ENCODE measurements at places on chromosomes 4 and X.

DNA sequence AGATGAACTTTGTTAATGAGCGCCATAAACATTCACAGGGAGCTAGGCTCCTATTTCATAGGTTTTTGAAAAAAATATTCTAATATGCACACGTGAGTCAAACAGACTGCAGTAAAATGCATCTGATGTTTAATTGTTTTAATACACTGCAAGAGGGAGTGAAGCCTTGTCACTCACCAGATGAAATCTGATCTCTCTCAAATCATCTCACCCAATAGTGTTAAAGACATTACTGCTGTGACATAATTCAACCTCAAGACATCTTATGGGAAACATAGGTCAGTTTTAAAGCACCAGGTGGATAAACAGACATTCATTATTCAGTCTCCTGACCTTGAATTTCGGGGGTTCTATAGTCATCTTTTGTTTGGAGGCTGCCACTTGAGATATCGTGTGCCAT is 148.3 kb downstream of the MAML3 start:
- peak; percentile 65 for DNase-seq

GRCh38 chrX:72685018-72685417 is 29.1 kb downstream of the PHKA1 start:
- DNase-seq, result no peak

- DNase-seq, result no peak
Observed at GRCh38 chr4:69753686-69754085, 6.7 kb downstream of the SULT1B1 start.

DNA sequence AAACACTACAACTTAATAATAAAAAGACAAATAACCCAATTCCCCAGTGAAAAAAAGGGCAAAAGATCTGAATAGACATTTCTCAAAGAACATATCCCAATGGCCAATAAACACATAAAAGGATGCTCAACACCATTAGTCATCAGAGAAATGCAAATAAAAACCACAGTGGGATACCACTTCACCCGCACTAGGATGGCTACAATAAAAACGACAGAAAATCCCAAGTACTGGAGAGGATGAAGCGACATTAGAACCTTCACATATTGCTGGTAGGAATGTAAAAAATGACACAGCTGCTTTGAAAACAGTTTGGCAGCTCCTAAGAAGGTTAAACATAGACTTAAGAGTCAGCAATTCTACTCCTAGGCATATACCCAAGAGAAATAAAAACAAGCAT is 140.6 kb upstream of the ARX start:
- DNase-seq, result no peak

DNA sequence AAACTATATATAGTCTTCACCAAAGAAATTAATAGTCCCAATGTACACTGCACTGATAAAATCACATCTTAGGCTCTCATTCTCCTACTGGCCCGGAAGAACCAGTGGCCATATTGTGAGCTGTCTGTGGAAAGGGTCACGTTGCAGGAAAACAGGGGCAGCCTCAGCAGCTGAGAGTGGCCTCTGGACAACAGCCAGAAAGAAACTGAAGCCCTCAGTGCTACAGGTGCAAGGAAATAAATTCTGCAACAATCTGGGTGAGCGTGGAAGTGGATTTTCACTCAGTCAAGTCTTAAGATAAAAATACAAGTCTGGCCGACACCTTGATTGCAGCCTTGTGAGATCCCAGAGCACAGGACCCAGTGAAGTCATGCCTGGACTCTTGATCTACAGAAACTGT is 3.2 kb upstream of the SLC25A14 start:
- no peak for DNase-seq

- DNase-seq, result peak; percentile 3
Observed at GRCh38 chr4:186820391-186820891, 96.8 kb upstream of the FAT1 start.

GRCh38 chr4:10346023-10346422 is 111.2 kb downstream of the ZNF518B start:
- no peak for DNase-seq

- no peak for DNase-seq
Observed at GRCh38 chrX:128717635-128718578, 665.7 kb upstream of the ACTRT1 start.

Measured in NCI-H1105 treated with DMSO at 0.1 percent for 48 hours (cell line).